ENCODE measurements at places on chromosomes 2 and 18.

DNA sequence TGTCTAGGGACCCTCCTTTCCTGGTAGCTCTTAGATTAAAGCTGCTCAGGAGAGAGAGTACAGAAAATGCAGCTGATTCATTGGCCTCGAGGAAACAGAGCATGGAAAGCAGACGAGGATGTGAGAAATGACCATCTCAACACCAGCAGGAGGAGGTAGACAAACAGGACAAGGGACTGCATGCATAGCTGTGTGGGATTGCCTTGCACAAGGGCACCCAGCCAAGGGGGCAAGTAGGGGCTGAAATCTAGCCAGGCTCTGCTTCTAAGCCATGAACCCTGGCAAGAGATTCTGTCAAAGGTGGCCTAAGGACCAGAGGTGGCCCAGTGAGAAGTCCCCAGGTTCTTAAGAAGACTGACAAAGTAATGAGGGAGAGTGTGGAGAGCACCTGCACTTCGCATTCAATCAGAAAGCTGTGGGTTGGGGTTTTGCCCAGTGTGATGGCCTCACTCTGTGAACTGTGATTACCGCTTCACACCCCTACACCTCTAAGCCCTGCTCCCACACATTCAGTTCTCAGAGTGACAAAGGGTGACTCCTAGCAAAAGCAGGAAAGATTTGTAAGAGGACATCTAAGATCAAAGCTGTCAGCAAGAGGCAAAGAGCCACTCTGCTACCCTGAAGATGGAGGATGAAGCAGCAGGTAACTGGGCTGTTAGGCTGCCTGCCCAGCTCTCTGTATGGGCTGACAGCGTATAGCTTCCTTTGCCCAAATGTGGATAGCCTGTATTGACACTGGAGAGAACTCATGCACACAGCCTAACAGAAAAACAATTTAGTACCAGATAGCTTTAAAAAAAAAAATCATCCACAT is 151.3 kb upstream of the PELI1 start:
- no peak for DNase-seq

GRCh38 chr2:28527196-28527595 is 31.3 kb downstream of the PLB1 start:
- no peak for DNase-seq

DNA sequence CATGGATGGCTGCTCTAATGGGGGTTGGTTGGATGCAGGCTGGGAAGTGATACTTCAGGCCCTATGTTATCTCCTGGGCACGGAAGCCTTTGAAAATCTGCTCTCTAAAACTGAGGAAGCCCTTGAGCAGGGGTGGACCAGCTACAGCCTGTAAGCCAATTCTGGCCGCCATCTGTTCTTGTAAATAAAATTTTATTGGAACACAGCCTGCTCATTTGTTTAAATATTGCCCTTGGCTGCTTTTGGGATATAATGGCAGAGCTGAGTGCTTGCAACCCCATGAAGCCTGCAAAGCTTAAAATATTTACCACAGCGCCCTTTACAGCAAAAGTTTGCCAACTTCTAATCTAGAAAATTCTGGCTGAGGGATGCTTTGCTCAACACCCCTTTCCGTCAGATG is 11.9 kb upstream of the IGFBP2 start:
- no peak for DNase-seq

DNA sequence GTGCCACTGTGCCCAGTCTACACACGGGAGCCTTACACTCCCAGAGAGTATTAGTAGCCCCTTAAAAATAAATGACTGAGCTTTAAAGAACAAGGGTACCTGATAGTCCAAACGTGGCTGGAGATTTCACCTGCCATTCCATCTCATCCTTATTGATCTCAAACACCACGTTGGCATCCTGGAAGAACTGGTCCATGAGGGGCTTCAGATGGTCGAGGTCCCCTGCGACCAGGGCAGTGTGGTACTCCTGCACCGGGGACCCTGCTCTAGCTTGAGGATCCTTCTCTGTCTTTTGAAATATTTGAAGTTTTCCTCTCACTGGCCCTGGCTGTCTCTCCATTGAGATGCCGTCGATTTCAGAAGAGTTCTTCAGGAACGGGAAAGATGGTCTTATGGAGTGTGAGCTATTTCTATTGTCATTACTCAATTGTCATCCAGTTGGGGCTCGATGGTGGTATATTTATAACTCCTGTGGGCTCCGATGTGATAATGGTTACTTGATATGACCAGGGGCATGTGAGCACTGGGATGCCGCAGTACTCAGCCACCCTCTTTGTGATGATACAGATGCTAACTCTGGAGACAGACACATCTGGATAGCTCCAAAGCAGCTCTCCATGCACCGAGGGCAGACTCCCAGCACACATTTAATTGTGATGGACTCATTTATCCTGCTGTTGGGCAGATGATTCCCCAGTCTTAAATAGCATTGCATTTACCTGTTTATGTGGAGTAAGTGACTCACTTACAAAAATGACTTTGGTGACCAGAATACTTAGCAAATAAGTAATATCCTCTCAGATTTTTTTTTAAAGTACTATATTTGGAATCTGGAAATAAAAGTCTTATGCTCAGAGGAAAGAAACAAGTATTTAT is 22.8 kb downstream of the ASB18 start:
- no peak for DNase-seq

- DNase-seq = no peak
Observed at GRCh38 chr18:49639643-49640391, 78.0 kb downstream of the LIPG start.

GRCh38 chr2:41580806-41581205 is 467.0 kb upstream of the PKDCC start:
- DNase-seq = no peak

- DNase-seq = no peak
Observed at GRCh38 chr2:168912466-168912865, 11.4 kb downstream of the G6PC2 start.

All from stimulated activated CD4-positive, alpha-beta T cell treated with anti-CD3 and anti-CD28 coated beads, Interleukin-4, amount 100 ng/mL, for 4 hours (primary cell).